ENCODE measurements at places on chromosomes 1 and 21. TPM values are rescaled to one million over a fixed set of nuclear protein-coding genes. Genes with fewer than 3 reads are reported as not detected.

The IVL gene
- total RNA-seq = not detected

The OR2T4 gene
- not detected for total RNA-seq

The LRRC53 gene
- not detected for total RNA-seq

The PGLYRP4 gene
- not detected for total RNA-seq

The OR2L2 gene
- not detected for total RNA-seq

The NPPB gene
- total RNA-seq = 11.5 TPM

The VWA5B1 gene
- total RNA-seq = not detected

The AADACL4 gene
- total RNA-seq = not detected

The TCEA3 gene
- 10.7 TPM for total RNA-seq

The SLC2A5 gene
- 5.6 TPM for total RNA-seq

The SIK1 gene
- 0.58 TPM for total RNA-seq

The TGFBR3 gene
- total RNA-seq = 21.1 TPM

The TMEM51 gene
- 7.0 TPM for total RNA-seq

The AMY2A gene
- not detected for total RNA-seq

The DNAJC6 gene
- 8.7 TPM for total RNA-seq

Data from regular cardiac myocyte (primary cell).